Stimulated activated CD8-positive, alpha-beta memory T cell treated with anti-CD3 and anti-CD28 coated beads, Interleukin-15, amount 100 ng/mL, for 48 hours (primary cell): ENCODE measurements at places on chromosomes 6 and 20.
A peak's percentile ranks its signal among the peaks of the same experiment; 100 is the strongest.

- no peak for DNase-seq
Measured at GRCh38 chr20:7770578-7770977, 169.7 kb downstream of the HAO1 start.

DNA sequence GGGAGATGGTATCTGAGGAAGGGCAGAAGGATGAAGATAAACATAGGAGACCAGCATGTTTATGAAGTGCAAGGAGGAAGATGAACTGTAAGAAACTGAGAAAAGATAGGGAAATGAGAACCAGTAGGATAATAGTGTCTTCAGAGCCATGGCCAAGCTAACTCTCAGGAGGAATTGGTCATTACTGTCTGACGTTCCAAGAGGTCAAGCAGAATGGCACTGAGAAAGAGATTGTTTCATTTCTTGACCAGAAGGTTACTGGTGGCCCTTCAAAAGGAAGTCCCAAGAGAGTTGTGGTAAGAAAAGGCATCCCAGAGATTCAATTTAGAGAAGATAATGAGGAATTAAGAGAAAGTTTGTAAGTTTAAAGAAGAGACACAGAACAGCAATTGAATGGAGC is 47.5 kb downstream of the EYA4 start:
- no peak for DNase-seq

DNA sequence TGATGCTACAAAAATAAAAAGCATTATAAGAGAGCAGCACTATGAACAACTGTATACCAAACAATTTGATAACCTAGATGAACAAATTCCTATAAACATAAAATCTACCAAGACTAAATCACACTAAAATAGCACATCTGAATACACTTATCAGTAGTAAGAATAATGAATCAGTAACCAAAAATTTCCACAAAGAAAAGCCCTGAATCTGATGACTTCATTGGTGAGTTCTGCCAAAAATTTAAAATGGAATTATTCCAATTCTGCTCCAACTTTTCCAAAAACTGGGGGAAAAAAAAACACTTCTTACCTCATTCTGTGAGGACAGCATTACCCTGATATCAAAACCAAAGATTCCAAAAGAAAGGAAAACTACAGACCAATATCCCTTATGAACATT is 206.2 kb downstream of the WDR27 start:
- no peak for DNase-seq

- no peak for DNase-seq
Measured at GRCh38 chr6:139545206-139546105, 171.0 kb upstream of the CITED2 start.

DNA sequence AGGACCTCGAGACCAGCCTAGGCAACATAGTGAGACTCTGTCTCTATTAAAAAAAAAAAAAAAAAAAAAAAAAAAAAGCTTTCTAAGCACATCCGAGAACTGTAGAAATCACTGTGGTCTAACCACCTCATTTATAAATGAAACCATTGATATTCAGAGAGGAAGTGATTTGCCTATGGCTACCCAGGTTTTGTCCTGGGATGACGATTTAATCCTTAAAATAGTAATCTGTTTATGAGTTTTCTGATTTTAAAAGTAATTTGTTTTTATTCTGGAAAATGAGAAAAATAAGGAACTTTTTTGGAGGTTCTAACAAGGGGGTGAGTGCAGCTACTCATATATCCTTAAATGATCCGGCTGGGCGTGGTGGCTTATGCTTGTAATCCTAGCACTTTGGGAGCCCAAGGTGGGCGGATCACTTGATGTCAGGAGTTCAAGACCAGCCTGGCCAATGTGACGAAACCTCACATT is 6.5 kb upstream of the BTN3A2 start:
- DNase-seq: no peak

DNA sequence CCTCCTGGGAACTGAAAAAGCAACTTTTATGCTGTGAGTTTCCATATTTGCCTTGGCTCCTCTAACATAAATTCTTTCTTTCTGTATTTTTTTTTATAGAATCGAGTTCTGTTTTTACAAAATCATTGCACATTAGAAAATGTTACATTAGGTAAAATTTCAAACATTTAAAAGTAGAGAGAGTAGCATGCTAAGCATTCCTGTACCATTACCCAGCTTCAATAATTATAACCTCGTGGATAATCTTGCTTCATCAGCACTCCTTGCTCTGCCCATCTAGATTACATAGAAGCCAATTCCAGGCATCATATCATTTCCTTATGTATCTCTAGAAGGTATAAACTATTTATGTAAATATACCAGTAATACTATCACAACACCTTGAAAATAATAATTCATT is 15.4 kb upstream of the FBXO30 start:
- no peak for DNase-seq

GRCh38 chr6:145882121-145882531 is 67.5 kb upstream of the FBXO30 start:
- no peak for DNase-seq

DNA sequence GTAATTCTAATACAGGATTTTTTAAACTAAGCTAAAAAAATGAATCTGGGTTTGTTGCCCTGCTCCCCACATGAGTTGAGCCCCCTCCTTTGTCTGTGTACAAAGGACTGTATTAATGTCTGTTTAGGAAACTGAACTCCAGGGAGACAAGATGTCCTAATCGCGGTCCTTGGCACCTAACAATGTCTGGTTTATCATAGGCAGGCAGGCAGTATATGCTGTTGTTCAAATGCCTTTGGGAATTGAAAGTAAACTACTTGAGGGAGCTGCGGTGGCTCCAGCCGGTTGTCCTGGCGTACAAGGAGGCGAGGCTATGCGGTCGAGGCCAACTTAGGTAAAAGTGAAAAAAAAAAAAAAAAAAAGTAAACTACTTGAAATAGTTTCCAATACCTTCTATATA is 98.5 kb downstream of the TULP4 start:
- DNase-seq: no peak

DNA sequence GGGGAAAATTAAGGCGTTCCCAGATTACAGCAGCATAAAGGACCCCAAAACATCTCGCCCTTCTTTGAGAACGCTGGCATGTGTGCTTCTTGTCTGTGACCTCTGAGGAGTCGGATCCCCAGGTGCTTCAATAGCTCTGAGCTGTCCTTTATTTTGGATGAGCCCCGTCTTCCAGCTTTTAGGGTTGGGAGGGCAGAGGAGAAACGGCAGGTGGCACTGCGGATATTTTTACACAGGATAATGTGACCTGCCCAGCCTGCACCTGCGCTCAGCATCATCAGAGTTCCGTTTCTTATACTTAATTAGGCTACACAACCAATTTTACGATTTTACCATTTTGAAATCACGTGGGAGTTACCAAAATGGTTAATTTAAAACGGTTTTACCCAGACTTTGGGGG is 147.7 kb upstream of the RPS6KA2 start:
- DNase-seq: no peak

GRCh38 chr6:165519316-165519715 is 143.7 kb downstream of the PDE10A start:
- DNase-seq: no peak

- DNase-seq: no peak
Measured at GRCh38 chr20:21701171-21701876, 4.1 kb upstream of the PAX1 start.

GRCh38 chr6:30955367-30956042 is 14.7 kb downstream of the MUCL3 start:
- peak; percentile 68 for DNase-seq

DNA sequence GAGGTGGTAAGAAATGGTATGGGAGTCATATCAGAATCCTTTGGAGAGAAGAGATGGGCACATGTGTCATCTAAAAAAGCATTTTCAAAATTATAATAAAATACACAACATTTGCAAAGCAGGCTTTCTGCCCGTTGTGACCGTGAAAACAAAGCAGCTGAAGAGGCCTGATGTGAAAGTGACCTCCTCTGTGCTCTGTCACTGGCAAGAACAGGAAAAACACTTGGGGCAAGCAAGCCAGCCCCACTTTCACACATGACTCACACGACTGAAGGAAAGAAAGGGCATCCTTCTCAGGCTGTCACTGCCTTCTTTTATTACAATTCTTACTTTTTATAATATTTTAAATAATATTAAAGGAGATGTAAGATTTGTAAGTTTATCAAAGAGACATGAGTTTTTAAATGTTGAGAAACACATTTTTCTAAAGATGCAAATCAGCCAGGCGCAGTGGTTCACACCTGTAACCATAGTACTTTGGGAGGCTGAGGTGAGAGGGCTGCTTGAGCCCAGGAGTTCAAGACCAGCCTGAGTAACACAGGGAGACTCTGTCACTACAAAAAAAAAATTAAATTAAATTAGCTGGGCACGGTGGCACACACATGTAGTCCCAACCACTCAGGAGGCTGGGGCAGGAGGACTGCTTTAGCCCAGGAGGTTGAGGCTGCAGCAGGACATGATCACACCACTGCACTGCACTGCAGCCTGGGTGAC is 143.7 kb downstream of the BTBD9 start:
- no peak for DNase-seq

DNA sequence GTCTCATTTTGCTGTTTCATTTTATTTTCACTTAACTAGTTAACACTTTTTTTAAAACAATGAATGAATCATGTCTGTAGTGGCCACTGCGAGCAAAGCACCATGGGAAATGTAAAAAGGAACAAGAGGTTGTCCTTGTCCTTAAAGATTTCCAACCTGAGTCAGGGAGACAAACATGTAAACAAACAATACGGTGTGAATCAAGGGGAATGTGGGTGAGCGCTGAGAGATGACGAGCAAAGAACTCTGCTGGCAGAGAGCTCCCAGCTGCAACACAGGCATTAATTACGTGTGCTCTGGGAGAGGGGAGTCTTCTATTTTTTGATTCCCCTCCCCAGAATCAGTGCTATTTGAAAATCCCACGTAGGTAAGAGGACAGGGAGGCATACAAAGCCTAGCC is 84.3 kb downstream of the ATXN1 start:
- no peak for DNase-seq

DNA sequence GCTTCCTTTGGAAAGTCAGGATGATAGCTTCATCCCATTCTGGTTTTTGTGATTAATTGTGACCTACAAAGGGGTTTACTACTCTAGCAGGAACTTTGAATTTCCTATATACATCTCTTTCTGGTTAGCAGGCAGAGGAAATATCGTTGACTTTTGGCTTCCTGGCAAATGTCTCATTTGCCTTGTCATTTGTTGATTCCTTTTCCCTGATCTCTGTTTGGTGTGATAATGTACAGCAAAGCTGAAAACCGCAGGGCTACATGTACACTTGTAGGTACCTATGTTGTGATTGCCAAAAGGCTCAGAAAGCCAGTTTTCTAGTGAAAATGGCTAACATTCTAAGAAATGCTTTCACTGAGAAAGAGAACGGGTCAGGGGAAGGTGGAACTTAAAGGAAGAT is 44.3 kb downstream of the TOP1 start:
- no peak for DNase-seq

DNA sequence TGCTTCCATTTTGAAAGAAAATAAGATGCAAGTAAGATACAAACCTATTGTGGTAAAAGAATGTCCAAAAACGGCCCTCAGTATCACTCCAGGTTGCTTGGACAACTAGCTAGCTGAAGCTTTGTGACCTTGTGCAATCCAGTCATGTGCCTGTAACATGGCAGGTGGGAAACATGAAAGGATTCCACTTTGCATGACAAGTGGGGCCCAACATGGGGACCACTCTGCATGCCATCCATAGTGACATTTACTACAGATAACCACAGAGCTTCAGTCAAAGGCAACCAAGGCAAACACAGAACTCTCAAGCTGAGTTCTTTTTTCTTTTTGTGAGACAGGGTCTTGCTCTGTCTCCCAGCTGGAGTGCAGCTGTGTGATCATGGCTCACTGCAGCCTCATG is 15.8 kb upstream of the FBXO9 start:
- DNase-seq: no peak

DNA sequence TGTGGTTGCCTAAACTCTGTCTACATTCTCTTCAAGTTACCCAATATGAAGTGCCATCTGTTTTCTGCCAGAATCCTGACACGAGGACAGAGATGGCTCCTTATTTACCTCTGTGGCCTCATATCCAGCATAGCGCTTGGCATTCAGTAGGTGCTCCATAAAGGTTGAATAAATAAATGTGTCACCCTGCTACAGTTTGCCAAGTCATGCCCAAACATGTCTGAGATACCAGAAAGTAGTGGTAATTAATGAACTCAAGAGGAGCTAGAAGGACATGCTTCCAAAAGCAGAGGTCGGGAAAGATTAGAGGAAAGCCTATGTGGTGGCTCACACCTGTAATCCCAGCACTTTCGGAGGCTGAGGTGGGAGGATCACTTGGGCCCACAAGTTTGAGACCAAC is 30.9 kb upstream of the E2F3 start:
- DNase-seq: no peak

DNA sequence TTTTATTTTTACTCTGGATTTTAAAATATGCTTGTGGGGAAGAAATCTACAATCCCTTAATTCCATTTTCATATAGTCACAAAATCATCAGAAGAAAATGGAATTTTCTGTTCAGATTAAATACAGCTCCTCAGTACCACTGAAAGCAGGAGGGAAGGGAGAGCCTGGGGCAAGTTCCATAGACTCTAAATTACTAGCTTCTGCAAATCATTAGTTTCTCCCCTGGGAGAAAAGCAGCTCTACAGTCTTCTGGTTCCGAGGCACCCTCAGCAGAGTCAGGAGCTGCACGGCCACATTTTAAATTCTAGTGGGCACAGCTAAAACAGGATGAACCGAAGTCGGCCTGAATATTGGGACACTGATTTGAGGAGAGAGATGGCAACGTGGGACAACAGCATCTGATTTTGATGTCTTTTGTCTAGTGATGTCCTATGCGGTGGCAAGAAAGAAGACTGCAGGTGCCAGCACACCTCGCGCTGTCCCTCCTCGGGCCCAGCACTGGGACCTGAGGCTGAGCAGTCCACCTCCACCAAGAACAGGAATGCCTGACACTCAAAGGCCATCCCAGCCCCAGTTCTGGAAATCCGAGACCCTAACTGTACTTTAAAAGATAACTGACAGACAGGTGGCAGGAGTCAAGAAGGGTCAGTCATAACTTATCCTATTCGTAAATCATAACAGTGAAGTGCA is 90.7 kb downstream of the FOXC1 start:
- no peak for DNase-seq

DNA sequence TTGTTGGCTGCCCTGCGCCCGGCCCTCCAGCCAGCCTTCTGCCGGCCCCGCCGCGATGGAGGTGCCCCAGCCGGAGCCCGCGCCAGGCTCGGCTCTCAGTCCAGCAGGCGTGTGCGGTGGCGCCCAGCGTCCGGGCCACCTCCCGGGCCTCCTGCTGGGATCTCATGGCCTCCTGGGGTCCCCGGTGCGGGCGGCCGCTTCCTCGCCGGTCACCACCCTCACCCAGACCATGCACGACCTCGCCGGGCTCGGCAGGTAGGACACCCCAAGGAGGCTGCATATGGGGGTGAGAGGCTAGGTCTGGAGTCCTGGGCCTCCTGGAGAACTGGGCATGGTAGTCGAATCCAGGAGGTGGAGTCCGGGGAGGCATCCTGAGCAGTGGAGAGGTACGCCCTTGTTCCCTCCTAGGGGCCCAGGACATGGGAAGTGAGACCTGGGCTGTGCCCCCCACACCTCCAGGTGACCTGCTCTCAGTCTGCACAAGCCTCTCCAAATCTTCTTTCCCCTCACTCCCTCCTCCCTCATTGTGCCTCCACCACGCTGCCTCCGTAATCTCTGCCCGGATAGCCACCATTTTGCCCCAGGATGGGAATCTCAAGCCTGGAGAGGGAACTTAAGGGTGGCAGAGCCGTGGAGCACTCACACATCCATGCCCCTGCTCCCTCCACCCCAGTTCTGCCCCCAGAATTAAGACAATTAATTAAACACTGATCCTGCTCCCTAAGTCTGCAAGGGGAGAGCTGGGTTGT is 541 bp downstream of the CDC25B start:
- no peak for DNase-seq
